ENCODE measurements at places on chromosomes 16 and 17. TPM values are rescaled to one million over a fixed set of nuclear protein-coding genes. Genes with fewer than 3 reads are reported as not detected.

DNA sequence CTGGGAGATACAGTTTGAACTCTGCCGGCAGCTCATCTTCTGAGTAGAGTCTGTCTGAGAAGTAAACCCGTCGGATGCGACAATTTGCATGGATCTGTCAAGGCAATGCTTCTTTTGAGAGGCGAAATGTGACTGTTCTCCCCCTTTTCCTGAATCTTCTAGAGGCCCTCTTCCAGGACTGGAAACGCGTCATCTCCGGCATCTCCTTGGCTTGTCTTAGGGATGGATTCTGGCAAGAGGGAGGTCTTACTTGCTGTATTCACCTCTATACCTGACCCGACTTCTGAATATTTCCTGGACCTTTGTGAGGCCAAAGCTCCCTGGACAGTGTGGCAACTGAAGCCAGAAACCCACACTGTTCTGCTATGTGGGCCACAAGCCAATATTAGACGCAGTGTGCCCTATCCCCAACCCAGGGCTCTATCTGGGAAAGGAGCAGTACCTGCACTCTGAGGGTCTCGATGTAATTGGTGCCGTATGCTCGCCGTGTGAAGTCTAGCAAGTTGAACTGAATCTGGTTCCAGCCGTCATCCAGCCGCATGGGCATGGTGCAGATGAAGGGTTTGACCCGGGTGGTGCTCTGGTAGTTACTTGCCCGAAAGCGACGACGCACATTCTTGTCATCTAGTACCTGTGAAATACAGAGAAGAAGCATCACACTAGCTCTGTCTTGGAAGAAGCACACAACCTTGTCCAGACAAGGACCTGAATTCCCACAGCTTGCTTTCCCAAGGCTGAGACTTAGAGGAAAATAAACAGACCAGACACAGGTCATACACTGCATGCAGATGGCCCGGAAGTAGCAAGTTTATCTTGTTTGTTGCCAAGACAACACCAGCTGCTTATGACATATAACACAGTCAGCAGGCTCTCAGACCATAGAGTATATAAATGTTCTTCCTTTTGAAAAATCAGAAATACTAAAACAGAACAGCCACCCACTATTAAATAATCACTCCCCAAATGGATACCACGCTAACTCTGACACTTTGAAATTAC is 14.1 kb downstream of the CFAP20 start:
- no peak for DNase-seq

The SPAG9 gene
- 88.5 TPM for total RNA-seq

- no peak for DNase-seq
These were observed 363.9 kb downstream of the SEC14L1 start for GRCh38 chr17:77504652-77505155.

DNA sequence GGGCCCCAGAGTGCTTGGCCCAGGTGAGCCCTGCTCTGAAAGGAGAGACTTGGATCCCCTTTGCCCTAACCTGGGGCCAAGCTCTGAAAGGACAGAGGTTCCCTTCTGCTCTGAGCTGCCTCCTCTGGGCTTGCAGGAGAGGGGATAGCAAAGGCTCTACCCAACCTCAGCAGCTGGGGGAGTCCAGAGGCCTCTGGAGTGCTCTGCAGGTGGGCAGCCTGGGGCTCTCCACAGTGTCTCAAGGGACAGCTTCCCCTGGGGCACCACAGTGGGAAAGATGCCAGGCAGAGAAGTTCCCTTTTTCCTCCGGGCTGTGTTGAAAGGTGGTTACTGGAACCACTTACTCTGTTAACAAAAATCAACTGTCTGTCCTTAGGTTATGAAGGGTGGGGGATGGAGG is 48.2 kb upstream of the MGAT5B start:
- DNase-seq: no peak

DNA sequence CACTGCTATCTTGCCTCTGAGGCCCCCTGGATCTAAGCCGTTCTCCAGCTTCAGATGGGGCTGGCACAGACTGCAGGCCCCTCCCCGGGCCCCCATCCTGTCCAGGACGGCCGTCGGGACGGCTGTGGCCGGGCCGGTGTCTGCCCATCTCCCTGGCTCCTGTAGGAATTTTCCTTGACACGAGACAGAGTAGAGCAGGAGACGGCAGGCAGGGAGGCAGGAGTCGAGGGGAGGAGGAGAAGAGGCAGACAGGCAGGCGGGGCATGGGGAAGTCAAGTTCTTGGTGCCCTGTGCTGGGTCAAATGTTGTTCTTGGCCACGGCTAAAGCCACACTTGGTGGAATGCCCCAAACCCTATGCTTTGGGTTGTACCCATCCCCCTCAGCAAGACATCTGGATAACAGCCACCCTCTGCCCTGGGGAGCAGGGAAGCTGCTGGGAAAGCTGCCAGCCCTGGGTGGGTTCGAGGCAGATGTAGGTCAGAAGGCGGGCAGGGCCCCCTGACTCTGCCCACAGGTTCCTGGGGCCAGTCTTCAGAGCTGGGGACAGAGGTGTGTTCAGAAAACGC is 4.0 kb downstream of the C1QTNF1 start:
- no peak for DNase-seq

The KRTAP29-1 gene
- not detected for total RNA-seq

Data from esophagus squamous epithelium (tissue), 5 donors.